Osteocyte (in vitro differentiated cells): ENCODE measurements at places on chromosomes 4 and X. TPM values are rescaled to one million over a fixed set of nuclear protein-coding genes. Genes with fewer than 3 reads are reported as not detected.

PDCL2 gene
- not detected in 2 replicates for total RNA-seq

TCEAL6 gene
- not detected in 2 replicates for total RNA-seq

- DNase-seq: no peak
Measured at GRCh38 chr4:168319486-168320019, 1.0 kb upstream of the DDX60 start.

FAM47A gene
- not detected in 2 replicates for total RNA-seq

DNA sequence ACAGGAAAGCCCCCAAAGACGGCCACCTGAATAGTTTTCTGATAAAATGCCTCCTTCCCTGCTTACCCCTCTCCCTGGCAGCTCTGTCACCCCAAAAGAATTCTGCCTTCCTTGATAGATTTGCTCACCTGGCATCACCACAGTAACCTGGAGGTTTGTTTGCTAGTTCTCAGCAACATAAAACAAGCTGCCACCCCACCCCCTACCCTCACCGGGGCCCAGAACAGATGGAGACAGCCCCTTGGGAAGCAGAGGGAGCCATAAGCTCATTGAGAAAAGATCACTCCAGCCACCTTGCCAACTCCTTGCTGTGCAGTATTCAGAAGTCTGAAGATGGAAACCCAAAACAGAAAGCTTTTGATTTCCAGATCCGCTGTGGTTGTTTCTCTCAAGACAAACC is 108.6 kb downstream of the DHX15 start:
- no peak for DNase-seq

DNA sequence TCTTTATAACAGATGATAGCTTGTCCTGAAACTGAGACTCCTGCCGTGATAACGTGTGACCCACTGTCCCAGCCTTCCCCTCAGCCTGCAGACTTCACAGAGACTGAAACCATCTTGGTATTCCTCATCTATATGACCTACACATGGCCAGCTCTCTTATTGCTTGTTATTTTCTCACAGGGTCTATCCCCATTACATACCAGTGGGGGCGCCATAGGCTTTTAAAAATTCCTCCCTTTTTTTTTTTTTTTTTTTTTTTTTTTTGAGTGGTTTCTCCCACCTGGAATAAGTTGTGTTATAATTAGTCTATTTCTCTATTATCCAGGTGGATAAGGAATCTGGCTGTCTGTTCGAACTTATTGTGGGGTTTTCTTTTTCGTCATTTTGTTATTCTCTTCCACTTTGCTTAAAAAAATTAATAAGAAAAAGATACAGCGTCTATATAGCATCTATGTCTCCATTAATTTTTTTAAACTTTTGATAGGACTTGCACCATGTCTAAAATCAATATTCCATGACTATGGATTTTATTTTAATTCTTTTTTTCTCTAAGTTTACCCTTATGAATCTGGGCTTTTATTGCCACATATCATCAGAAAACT is 47.2 kb downstream of the GYG2 start:
- no peak for DNase-seq
